Bone marrow (tissue), 2 donors: ENCODE measurements at places on chromosomes 6 and 20.

GRCh38 chr20:20740541-20740940 is 28.1 kb upstream of the RALGAPA2 start:
- DNase-seq: no peak

DNA sequence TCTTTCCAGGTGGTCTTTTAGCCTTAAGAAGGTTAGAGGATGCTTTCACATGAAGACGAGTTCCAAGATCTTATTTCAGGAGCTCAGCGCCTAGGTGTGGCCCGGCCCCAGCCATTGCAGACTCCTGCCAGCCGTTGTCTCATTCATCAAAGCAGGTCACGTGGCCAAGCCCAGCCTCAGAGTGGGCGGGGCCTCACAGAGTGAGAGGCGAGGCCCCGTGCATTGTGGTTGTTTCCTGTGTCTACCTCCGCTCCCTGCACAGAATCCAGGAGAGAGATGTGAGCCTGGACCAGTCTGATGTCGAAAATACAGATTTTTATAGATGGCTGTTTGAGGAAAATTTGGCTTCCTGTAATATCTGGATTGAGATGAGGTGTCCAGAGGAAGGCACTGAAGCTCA is 49.2 kb upstream of the CST5 start:
- DNase-seq: no peak

DNA sequence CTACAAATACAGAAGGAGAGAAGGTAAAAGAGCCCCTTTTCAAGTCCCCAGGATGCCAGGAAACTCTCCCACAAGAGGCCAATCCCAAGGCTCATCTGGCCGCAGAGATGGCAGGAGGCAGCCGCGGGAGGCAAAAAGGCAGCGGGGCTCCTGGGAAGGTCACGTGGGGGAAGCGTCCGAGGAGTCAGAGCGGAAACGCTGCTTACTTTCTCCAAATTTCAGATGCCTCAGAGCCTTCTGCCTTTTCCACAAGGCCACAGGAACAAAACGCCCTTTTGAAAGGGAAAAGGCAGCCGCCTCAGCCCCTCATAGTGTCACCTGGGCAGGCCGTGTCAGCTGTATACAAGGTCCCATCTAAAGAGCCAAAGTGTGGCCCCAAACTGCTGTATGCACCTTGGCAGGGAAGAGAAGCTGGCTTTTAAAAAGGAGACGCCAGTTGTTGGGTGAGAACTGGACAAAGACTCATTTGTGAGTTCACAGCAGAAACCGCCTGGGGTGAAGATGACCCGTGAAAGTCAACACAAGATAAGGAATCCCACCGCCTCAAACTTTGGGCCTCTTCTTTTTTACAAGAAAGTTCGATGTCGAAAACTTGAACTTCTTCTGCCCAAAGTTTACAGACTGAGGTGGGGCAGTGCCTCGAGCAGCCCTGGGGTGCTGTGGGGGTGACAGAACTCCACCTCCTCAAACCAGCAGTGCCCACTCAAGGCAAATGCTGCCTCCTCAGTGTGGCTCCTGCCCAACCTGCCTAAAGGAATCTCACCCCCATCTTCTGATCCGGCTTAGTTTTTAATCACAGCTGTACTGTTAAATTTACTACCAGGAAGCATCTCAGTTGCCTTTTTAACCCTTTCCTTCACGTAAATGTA is 45.4 kb downstream of the EZR start:
- no peak for DNase-seq

- no peak for DNase-seq
Measured at GRCh38 chr6:128135325-128135724, 234.5 kb upstream of the THEMIS start.

GRCh38 chr6:43943099-43943766 is 173.2 kb downstream of the VEGFA start:
- DNase-seq: no peak

DNA sequence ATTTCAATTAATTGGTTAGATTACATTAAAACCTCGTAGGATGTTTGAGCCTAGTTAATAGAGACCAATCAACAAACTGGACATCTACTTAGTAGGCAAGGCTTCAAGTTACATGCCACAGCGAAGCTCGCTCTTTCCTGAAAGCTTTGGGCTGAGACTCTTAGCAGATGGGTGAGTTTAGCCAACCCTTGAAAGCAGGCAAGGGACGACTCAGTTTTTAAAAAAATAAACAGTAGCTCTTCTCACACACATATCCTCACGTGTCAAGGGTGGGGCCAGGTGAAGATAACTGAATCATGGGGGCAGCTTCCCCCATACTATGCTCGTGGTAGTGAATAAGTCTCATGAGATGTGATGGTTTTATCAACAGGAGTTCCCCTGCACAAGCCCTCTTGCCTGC is 775 bp downstream of the MTFR2 start:
- no peak for DNase-seq

GRCh38 chr6:135940616-135941167 is 89.2 kb downstream of the PDE7B start:
- no peak for DNase-seq

DNA sequence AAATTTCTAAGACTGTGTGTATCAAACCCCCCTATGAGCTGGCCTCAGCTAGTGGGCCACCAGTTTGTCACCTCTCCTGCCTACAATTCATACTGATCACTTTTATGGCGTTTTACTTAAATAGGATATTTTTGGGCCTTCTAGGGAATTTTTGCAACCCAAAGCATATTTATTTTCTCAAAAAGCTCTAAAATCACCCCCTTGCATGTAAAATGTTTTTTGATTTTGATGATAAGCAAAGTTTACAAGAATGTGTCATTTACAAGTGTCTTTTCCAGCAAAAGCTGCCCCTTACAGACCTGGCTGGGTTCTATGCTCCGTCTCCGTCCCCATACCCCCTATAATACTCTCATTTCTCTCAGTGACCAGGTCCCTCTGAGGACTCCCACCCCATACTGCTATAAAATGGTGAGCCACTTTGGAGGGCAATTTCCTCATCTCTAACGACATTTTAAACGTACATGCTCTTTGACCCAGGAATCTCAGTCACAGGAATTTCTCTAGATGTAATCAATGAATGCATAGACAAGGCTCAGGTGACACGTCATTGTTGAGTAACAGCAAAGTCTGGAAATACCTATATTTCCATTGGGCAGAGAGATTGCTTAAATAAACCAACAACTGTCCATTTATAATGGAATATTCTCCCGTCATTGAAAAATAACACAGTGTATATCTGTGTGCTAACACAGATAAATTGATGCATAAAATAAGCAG is 13.9 kb upstream of the OCSTAMP start:
- no peak for DNase-seq

DNA sequence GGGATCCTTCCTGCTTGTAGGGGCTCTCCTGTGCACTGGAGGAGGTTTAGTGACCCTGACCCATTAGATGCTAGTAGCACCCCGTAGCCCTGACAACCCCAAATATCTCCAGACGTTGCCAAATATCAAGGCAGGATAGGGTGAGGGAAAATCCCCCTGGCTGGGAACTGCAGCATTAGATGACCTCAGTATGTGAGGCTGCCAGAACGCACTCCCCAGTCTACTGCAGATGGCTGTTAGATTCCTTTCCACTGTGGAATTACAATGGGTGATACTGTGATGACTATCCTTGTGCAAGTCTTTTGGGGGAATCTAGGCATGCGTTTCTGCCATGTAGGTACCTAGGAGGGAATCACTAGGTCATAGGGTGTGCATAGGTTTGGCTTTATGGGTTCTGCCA is 226.3 kb upstream of the KCNG1 start:
- no peak for DNase-seq

DNA sequence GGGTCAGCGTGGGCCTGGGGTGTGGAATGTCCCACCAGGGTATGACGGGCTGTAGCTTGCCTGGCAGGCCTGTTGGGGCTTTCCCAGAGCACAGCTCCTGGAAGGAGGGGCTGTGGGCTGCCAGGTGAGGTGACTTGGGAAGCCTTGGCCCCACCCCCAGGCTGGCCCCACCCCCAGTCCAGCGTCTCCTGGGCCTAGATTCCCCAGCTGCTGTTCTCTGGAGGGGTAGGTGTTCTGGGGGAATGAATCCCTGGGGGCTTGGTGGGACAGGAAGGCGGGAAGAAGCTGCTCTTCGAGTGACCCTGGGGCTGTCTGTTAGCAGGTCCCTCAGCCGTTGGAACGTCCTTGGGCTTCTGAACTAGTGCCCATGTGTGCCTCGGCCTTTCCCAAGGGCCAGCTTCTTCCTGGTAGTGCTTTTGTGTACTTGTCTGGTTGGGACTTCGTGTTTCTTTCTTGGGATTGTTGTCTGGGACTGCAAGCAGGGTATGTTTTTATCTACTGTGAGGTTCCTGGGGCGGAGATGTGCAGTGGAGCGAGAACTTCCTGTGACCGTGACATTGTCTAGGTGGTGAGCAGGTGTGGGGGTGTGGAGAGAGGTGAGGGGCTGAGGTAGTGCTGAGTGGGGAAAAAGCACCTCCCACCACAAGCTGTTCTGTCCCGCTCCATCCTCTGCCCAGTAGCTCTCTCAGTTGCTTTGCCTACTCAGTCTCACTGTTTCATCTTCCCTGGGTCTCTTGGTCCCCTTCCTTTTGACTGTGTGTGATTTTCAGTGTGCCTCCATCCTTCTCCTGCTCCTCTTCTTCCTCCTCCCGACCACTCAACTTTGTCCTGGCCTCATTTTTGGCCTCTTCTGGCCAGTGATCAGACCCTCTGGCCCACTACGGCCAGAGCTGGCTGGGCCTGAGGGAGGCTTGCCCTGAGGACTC is 1.3 kb upstream of the DDR1 start:
- DNase-seq: no peak

GRCh38 chr6:144697801-144698200 is 412.7 kb downstream of the UTRN start:
- no peak for DNase-seq

GRCh38 chr6:11317885-11318771 is 85.7 kb upstream of the NEDD9 start:
- peak; percentile 18 for DNase-seq

- DNase-seq: no peak
Measured at GRCh38 chr6:140811642-140812041, 1321.1 kb upstream of the GJE1 start.

DNA sequence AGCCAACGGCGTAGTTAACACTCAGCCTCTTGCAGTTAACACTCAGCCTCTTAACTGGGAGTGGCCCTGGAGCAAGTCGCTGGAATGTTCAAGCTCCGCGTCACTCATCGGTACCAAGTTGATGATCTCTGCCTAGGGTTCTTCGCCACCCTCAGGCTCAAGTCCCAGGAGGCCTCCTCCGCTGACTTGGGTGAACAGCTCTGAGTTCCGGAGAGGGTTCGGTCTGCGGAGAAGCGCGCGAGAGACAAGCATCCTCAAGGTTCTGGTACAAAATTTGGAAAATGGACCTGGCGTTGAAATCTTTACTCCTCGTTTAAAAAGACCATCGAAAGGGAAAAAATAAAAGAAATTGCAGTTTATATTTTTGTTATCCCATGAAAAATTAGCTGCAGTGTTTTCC is 876 bp upstream of the DSP start:
- DNase-seq: no peak

GRCh38 chr6:148144917-148145521 is 197.6 kb upstream of the SASH1 start:
- DNase-seq: peak; percentile 11

DNA sequence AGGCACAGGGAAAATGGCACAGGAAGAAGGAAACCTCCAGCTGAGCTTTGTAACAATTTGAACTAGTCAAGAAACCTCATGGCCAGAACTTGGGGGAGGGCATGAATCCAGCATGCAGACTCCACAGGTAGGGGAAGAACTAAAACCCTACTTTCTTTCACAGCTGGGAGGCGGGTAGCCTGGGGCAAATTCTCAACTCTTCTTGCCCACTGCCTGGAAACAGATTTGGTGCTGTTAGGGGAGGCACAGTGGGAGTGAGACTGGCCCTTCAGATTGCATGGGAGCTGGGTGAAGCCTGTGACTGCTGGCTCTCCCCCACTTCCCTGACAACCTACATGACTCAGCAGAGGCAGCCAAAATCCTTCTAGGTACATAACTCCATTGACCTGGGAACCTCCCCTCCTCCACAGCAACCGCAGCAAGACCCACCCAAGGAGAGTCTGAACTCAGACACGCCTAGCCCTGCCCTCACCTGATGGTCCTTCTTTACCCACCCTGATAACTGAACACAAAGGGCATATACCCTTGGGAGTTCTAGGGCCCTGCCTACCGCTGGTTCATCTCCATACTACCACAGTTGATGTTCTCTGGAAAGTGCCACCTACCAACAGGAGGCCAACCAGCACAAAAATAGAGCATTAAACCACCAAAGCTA is 37.2 kb upstream of the TRIM27 start:
- no peak for DNase-seq

DNA sequence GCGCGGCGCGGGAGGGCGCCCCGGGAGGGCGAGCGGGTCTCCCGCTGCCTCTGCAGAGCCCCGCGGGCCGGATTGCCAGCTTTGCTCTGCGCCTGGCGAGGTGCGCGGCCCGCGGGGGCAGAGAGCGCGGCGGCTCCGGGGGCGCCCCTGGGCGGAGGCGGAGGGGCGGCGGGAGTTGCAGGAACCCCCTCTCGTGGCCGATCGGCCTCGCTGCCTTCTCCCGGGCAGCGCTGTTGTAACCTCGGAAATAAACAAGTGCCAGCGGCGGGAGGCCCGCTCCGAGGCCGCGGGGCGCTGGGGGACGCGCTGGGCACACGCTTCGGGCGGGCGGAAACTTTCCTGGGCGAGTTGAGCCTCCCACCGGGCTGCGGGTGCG is 1.2 kb downstream of the CDH4 start:
- DNase-seq: no peak
